ENCODE measurements at places on chromosomes 11 and 22.

GRCh38 chr11:17658211-17658610 lies 61.2 kb upstream of the MYOD1 start:
- no peak overlapping the region for H3K4me3 ChIP-seq
- no peak overlapping the region for H3K27ac ChIP-seq
- H3K27me3 ChIP-seq = peaks cover 33% of the 10 kb centered on the region
- DNase-seq = no peak
- no peaks in the 10 kb centered on the region for H3K4me1 ChIP-seq

- H3K27me3 ChIP-seq = peaks cover 21% of the 10 kb centered on the region
- no peak for DNase-seq
- no peak overlapping the region for H3K4me3 ChIP-seq
- no peaks in the 10 kb centered on the region for H3K36me3 ChIP-seq
Measured at GRCh38 chr11:34431979-34432378, 6.8 kb upstream of the CAT start.

DNA sequence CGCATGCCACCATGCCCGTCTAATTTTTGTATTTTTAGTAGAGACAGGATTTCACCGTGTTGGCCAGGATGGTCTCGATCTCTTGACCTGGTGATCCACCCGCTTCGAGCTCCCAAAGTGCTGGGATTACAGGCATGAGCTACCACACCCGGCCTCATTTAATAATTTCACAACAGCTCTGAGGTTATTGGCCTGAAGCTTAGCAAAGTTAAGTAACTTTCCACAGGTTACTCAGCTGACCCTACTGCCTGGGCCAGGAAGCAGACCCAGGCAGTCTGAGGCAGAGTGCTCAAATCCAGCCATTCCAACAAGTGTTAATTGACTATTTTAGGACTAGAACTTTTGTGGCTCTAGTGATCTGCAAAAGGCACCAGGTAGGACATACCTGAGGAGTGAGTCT lies 52.2 kb upstream of the L3MBTL2 start:
- DNase-seq = no peak
- no peak overlapping the region for H3K4me3 ChIP-seq
- no peak overlapping the region for H3K27ac ChIP-seq
- no peaks in the 10 kb centered on the region for H3K4me1 ChIP-seq
- no peaks in the 10 kb centered on the region for H3K27me3 ChIP-seq

DNA sequence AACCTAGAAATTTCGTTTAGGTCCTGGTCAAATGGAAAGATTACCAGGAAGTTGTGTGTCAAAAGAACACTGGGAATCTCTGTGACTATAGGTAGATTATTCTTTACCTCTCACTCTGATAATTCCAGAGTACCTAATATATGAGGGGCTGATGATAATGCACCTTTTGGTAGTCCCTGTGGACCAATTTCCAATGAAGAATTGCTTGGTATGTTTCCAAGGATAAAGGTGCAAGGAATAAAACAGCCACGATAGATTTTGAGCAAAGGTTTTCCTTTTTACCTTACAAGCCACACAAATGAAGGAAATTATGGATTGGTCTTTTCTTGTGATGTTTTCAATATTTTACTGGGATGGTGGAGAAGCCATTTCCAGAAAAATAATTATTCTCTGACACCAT lies at the start of gene OR8H1:
Gene OR8H1, minus strand, starts transcription at position 101 of the 400 bp plus-strand sequence. CDS start 1,192 bp downstream, outside the sequence.
- no peak for DNase-seq
- H3K36me3 ChIP-seq = no peaks in the 10 kb centered on the region
- no peaks in the 10 kb centered on the region for H3K27me3 ChIP-seq

DNA sequence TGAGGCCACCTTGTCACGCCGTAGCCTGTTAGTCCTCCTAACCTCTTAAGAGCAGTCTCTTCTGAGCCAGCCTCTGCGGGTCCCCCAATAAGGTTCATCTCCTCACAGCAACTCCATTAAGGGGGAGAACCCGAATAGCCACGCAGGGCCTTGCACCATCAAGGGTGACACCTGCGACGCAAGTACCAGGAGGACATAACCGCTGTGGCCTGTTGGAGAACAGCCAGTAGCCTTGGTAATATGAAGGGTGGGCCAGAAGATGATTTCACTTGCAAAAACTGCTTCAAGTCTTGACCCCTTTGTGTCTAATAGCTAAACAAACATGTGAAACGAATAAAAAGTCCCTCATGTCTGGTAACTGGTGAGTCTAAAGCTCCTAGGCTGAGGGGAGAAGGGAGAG lies 14.8 kb downstream of the ARFGAP2 start:
- H3K27me3 ChIP-seq = no peaks in the 10 kb centered on the region
- peaks cover 8% of the 10 kb centered on the region for H3K36me3 ChIP-seq
- no peak overlapping the region for H3K4me3 ChIP-seq
- no peak for DNase-seq
- H3K27ac ChIP-seq = no peak overlapping the region

DNA sequence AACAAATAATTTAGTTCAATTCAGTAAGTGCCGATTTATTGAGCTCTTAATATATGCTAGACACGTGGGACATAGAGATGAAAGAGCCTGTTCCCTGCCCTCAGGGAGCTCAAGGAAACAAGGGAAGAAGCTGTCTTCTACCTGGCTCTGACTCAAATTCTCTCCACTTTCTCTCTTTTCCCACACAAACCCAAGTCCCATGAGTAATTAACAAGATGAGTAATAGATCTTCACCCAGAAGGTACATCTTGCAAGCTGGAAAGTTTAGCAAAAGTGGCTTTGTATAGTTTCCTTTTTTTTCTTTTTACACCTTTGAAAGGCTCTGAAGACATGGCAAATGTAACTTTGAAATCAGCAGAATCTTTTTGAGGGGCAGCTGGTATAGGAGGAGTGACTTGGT lies 48.2 kb upstream of the CHST1 start:
- H3K36me3 ChIP-seq = no peaks in the 10 kb centered on the region
- H3K27ac ChIP-seq = no peak overlapping the region
- no peak overlapping the region for H3K4me3 ChIP-seq
- H3K4me1 ChIP-seq = no peaks in the 10 kb centered on the region
- DNase-seq = no peak

DNA sequence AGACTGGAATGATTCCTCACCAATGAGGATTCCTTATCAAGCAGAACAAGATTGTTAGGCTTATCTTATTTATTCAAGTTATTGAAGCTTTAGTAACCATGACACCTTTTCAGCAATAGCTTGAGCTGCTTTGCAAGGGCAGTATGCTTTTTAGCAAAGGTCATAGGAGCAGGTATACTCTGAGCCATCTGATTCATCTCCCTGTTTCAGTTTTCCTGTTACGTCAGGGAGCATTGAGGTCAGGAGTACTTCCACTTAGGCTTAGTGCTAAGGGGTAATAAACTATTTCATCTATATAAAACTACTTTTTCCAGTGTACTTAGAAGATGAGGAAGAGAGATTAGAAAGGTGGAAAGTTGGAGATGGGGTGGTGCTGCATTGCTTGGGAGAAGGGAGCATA lies 17.7 kb upstream of the ANKRD42 start:
- peaks cover 23% of the 10 kb centered on the region for H3K4me1 ChIP-seq
- DNase-seq = no peak
- no peak overlapping the region for H3K4me3 ChIP-seq
- peaks cover 63% of the 10 kb centered on the region for H3K36me3 ChIP-seq

- H3K27me3 ChIP-seq = no peaks in the 10 kb centered on the region
- H3K27ac ChIP-seq = no peak overlapping the region
- DNase-seq = no peak
- H3K4me1 ChIP-seq = peaks cover 34% of the 10 kb centered on the region
- H3K36me3 ChIP-seq = peaks cover 20% of the 10 kb centered on the region
- no peak overlapping the region for H3K4me3 ChIP-seq
Measured at GRCh38 chr11:43316451-43316850, 4.7 kb downstream of the API5 start.

DNA sequence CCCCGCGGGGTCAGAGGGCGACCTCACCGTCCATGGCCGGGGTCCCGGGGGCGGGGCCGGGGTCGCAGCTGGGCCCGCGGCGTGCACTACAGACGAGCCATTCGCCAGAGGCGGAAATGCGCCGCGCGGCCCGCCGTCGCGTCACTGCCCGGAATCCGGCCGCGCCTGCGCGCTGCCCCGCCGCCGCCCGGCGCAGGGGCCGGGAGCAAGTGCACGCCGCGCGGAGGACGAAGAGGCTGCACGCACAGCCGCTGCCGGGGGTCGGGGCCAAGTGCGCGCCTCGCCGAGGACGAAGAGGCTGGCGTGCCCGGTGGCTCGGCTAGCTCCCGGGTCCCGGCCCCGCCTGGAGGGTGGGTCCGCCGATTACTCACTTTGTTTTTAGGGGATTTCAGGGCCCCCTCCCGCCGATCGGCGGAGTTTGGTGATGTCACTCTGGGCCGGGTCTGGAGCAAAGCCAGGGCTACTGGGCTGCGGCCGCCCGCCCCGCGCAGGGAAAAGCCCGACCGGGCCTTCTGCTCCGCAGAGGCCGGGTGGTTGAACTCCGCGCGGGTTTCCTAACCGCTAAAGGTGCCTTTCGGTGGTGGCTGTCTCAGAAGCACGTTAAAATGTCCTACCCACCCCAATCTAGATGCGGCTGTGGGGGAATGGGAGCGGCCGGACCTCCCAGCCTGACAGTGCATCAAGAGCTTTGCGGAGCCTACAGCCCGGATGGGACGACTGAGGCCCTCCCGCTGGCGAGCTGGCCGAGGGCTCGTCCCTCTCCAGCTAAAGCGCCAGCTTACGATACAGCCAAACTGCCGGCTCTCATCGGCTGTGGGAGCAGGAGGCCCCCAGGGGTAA lies at the start of gene RELA:
Gene RELA, minus strand, starts transcription at position 118 of the 840 bp plus-strand sequence. Its CDS starts 84 bp downstream, at position 34.
- H3K36me3 ChIP-seq = peaks cover 32% of the 10 kb centered on the region
- peak within 1 kb of the TSS; percentile 92 for H3K4me3 ChIP-seq
- no peaks in the 10 kb centered on the region for H3K27me3 ChIP-seq
- DNase-seq = peak; percentile 94
- H3K27ac ChIP-seq = peak within 1 kb of the TSS; percentile 89
- peaks cover 20% of the 10 kb centered on the region for H3K4me1 ChIP-seq

DNA sequence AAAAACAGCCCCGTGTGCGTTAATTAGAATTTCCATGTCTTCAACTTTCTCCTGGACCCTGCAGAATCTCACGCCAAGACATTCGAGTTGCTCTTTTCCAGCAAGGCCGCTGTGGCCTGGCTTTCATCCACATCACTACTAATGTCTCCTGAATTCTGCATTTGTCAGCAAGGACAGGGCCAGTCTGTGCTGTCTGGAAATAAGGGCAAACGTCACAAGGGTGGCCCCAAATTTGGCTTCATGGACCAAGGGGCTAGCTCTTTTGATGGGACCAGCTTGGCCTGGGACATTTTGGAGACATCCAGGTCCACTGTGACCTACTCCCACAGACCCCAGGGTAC lies 33.4 kb downstream of the KCNQ1OT1 start:
- no peak for DNase-seq
- H3K4me3 ChIP-seq = no peak overlapping the region
- H3K27ac ChIP-seq = no peak overlapping the region
- no peaks in the 10 kb centered on the region for H3K4me1 ChIP-seq
- H3K27me3 ChIP-seq = no peaks in the 10 kb centered on the region

- no peak for DNase-seq
- H3K4me3 ChIP-seq = no peak overlapping the region
- H3K27ac ChIP-seq = no peak overlapping the region
- no peaks in the 10 kb centered on the region for H3K27me3 ChIP-seq
Measured at GRCh38 chr11:64086258-64087123, 50.8 kb downstream of the FLRT1 start.

DNA sequence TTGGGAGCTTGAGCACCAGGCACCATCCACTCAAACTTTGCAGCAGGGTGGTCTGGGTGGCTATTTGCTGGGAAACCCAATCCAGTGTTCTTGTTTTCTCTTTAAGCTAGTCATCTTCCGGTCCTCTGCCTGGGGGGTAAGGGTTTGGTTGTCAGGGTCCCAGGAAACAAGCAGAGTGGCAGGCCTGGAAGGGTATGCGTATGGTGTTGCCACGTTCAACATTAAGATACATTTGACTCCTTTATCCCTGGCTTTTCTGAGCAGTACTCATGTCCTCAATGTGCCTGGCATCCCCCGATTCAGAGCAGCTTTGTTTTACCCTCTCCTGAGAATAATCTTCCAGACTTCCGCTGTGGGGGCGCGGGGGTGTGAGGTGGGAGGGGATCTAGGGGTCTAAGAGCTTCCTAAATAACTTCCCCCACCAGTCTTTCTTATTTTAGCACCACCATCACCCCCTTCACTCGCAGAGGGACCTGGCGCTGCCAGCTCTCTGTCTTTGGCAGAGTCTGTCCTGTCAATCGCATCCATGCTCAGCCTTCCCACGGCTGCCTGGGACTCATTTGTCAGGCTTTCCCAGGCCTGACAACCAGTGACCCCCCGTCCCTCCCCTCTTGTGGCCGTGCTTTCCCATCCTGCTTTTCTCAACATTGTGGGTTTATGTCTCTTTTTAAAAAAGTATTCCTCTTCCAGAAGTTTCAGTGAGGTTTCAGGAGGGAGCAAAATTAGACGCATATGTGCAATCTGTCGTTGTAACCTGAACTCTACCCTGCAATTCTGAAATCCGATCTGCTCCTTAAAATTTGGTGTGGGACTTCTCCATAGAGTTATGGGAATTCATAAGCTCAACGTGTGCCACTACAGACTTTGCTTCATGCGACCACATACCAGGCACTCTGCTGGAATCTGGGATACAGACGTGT lies 27.0 kb upstream of the RBFOX2 start:
- H3K4me1 ChIP-seq = no peaks in the 10 kb centered on the region
- no peaks in the 10 kb centered on the region for H3K36me3 ChIP-seq
- no peak overlapping the region for H3K27ac ChIP-seq
- H3K27me3 ChIP-seq = peaks cover 3% of the 10 kb centered on the region
- no peak overlapping the region for H3K4me3 ChIP-seq
- no peak for DNase-seq

DNA sequence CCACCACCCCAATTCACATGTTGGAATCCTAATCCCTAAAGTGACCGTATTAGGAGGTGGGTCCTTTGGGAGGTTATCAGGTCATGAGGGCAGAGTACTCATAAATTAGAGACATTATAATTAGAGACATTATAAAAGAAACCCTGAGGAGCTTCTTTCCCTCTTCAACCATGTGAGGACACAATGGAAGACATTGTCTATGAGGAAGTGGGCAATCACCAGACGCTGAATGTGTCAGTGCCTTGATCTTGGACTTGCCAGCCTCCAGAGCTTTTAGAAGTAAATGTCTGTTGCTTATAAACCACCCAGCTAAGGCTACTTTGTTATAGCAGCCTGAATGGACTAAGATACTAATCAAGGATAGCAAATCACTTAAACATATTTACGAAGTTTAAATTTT lies 14.8 kb downstream of the GAB2 start:
- no peak for DNase-seq
- peaks cover 60% of the 10 kb centered on the region for H3K36me3 ChIP-seq
- no peak overlapping the region for H3K4me3 ChIP-seq
- H3K27me3 ChIP-seq = no peaks in the 10 kb centered on the region
- peaks cover 55% of the 10 kb centered on the region for H3K4me1 ChIP-seq

DNA sequence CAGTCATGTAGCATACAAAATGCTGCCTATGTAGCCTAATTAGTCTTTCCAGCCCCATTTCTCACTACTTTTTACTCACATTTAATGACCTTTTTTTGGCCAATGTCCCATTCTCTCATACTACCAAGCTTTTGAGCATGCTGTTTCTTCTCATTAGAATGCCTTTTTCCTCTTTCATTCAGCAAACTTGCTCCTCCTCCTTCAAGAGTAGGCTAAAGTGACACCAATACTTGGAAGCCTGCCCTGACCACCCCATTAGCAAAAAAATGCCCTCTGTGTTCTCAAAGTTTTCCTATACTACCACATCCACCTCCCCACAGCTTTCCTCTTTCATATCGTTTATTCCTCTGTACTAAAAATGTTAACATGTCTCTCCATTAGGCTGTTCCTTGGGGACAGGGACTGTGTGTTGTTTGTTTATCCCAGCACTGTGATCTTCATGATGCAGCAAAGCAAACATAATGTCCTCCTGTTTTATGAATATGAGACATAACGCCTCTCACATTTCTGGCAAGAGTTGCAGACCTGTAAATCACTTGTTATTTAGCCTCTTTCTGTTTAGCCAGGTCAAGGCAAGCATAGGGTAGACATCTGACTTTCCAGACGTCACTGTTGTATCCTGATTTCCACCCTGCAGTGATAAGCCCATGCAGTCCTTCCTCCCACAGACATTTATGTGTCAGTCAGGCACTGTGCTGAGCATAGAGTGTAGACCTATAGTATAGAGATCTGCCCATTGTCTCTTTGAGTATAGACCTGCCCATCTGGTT lies 62.0 kb upstream of the UCP3 start:
- H3K27ac ChIP-seq = peak overlapping the region; percentile 1
- H3K36me3 ChIP-seq = peaks cover 44% of the 10 kb centered on the region

Data from T-helper 2 cell treated with Interferon-gamma antibody and Interleukin-4, amounts not matched to agents 5 μg/mL and 100 μg/mL, for 36 hours (primary cell).